ENCODE measurements at places on chromosomes 3 and 15. TPM values are rescaled to one million over a fixed set of nuclear protein-coding genes. Genes with fewer than 3 reads are reported as not detected.

The PLA2G4F gene
- not detected for total RNA-seq

The GOLGA8Q gene
- total RNA-seq, result 0.96 TPM

- DNase-seq, result no peak
Measured at GRCh38 chr3:126665959-126666657, 11.2 kb upstream of the TXNRD3 start.

The CATSPER2 gene
- total RNA-seq, result 5.2 TPM

- no peak for DNase-seq
Measured at GRCh38 chr3:63896332-63897030, 15.7 kb downstream of the SCAANT1 start.

- DNase-seq, result no peak
Measured at GRCh38 chr3:53833700-53834099, 12.5 kb downstream of the CHDH start.

The XYLB gene
- total RNA-seq, result 5.2 TPM

DNA sequence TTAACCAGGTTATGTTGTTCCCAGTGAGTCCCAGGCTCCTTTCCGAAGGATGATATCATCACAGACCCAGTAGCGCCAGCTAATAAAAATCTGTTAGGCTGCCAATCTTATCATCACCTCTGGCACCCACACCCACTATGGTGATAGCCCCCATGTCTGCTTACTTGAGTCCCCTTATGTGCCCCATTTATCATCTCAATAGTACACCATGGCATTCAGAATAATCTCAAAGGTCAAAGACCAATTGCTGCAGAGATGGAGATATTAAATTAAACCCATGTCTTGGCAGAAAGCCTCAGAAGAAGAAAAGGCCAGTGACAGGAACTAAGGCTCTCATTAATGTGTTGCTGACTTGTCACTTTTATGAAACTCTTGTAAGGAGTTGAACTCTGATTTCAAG lies 32.8 kb downstream of the CPNE4 start:
- no peak for DNase-seq

DNA sequence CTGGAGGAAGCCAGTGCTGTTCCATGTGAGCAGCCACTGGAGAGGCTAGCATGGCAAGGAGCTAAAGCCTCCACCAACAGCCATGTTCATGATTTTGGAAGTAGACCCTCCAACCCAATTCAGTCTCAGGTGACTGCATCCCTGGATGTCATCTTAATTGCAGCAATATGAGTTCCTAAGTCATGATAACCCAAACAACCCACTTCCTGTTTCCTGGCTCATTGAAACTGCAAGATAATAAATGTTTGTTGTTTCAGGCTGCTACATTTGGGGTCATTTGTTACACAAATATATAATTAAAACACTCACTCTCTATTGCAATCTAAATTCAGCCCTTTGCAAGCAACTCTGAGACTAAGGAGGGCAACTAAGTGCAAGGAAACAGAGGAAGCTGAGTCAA lies 62.4 kb upstream of the SLC24A5 start:
- DNase-seq, result no peak

- DNase-seq, result no peak
Measured at GRCh38 chr3:48024401-48024800, 8.2 kb upstream of the MAP4 start.

The TRAT1 gene
- total RNA-seq, result not detected

GRCh38 chr3:17030438-17030837 lies 145.7 kb downstream of the PLCL2 start:
- no peak for DNase-seq

The SPG11 gene
- total RNA-seq, result 72.1 TPM

The HGD gene
- 0.80 TPM for total RNA-seq

- no peak for DNase-seq
Measured at GRCh38 chr3:33165372-33165771, 51.6 kb downstream of the CRTAP start.

DNA sequence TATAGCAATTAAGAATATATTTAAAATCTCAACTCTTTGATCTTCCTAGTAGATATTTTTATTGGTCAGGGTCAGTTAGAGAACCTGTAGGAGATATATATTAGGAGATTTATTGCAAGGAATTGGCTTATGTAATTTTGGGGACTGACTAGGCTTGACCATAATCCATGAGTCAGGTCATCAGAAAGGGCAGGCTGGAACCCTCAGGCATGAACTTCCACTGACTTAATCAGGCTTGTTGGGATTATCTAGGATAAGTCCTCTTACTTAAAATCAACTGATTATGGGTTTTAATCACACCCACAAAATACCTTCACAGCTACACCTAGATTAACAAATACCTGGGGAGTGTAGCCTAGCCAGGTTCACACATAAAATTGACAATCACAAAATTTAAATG lies 156.1 kb downstream of the MYRIP start:
- DNase-seq, result no peak

GRCh38 chr3:128366136-128366535 lies 100.6 kb downstream of the DNAJB8 start:
- DNase-seq, result no peak

- no peak for DNase-seq
Measured at GRCh38 chr15:91021516-91022074, 799 bp downstream of the VPS33B start.

- DNase-seq, result no peak
Measured at GRCh38 chr3:130748467-130748861, 1.8 kb upstream of the PIK3R4 start.

The CCDC54 gene
- total RNA-seq, result not detected

GRCh38 chr15:81633889-81634288 lies 259.9 kb upstream of the TMC3 start:
- DNase-seq, result no peak

Measured in mesenteric fat pad (tissue), 1 donor.